Activated CD4-positive, alpha-beta T cell treated with anti-CD3 and anti-CD28 coated beads, Interleukin-10, Interleukin-2, amounts not matched to agents 100 ng/mL and 50 ng/mL, durations not matched to agents 16 hours and 8 hours (primary cell): ENCODE measurements at places on chromosomes 16 and 17.

DNA sequence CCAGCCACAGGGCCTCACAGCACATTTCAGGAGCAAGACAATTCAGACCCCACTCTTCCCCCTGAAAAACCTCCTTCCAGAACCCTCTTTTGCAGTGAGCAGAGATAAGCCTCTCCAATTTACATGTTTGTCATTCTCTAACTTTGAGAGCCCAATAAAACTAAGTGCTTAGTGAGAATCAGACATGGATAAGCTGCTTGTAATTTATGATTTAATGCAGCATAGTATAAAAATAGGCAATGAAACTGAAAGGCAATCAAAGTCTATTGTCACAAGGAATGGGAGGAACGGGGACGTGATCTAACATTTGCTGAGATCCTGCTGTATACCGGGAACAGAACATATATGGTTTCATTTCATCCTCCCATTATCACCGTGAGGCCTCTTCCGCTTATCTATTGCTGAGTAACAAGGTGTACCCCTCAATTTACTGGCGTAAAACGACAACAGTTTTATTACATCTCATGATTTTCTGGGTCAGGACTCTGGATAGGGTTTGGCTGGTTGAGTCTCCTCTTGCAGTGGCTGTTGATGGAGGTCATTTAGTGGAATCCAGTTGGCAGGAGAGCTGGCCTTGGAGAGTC is 597.4 kb downstream of the MAF start:
- DNase-seq = no peak

GRCh38 chr17:44400226-44400847 is 10.9 kb upstream of the ITGA2B start:
- DNase-seq = peak; percentile 15

- DNase-seq = no peak
Observed at GRCh38 chr17:10249271-10250010, 51.0 kb upstream of the GAS7 start.

GRCh38 chr16:84574191-84574590 is 43.7 kb downstream of the COTL1 start:
- DNase-seq = no peak

DNA sequence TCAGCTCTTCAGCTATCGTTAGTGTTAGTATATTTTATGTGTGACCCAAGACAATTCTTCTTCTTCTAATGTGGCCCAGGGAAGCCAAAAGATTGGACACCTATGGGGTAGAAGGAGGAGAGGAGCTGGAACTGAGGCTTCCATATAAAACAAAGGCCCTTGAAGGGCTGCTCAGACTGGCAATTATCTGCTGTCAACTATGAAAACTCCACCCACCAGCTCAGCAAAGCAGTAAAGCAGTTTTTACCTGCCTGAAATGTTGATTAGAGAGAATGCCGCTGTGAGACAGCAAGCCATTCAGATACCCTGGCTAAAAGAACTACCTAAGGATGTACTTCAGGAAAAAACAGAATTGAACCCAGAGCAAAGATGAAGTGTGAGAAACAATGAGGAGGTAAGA is 45.9 kb upstream of the GNAO1 start:
- DNase-seq = no peak
